ENCODE measurements at places on chromosomes 1 and 21.
A peak's percentile ranks its signal among the peaks of the same experiment; 100 is the strongest.

DNA sequence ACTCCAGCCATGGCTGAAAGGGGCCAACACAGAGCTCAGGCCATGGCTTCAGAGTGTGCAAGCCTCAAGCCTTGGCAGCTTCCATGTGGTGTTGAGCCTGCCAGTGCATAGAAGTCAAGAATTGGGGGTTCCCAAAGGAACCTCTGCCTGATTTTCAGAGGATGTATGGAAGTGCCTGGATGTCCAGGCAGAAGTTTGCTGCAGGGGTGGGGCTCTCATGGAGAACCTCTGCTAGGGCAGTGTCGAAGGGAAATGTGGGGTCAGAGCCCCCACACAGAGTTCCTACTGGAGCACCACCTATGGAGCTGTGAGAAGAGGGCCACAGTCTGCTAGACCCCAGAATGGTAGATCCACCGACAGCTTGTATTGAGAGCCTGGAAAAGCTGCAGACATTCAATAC lies 29.8 kb upstream of the CD55 start:
- H3K27ac ChIP-seq: no peak overlapping the region
- H3K4me1 ChIP-seq: no peaks in the 10 kb centered on the region
- DNase-seq: no peak
- no peak overlapping the region for H3K4me3 ChIP-seq
- H3K36me3 ChIP-seq: no peaks in the 10 kb centered on the region

- H3K4me1 ChIP-seq: peaks cover 72% of the 10 kb centered on the region
- DNase-seq: no peak
- H3K4me3 ChIP-seq: no peak overlapping the region
- no peaks in the 10 kb centered on the region for H3K36me3 ChIP-seq
- no peaks in the 10 kb centered on the region for H3K27me3 ChIP-seq
These were observed 22.8 kb downstream of the NEK7 start for GRCh38 chr1:198179556-198179981.

DNA sequence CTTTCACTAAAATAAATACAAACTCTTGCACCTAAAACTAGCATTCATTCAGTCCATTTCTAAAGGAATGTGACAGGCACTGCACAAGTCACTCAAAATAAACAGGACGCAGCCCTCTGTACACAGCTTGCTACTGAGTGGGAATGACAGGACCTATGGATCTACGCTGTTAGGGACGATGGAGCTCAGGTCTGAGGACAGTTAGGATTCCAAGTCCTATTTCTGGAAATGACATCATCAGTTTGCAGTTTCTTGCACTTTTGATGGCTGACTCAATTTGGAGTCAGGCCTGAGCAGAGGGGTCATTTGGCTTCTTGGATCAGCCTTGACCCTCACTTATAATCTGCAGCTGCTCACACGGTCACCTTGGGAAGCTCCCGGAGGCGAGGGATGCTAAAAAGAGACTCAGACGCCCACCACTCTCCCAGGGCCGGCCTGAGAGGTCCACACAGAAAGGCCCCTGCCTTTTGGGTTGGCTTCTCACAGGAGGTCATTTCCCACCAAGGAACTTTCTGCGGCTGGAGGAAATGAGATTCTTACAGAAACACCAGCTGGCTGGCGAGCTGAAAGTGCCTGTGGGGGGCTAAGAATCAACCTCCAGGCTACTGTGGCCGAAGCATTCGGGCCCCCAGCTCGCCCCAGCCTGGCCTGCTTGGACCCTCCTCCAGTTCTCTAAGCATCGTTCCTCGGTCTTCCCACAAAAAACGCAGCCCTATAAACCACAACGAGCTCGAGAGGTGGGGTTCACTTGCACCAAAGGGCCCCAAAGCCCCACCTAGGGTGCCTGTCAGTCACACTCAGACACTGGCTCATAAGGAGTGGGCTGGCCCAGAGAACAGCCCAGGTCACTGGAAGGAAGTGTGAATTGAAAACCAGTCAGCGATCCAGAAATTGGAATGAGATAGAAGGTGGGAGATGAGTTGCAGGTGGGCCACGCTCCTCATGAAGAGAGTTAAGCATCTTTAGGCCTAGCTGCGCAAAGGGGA lies 8.9 kb upstream of the PDE9A start:
- no peaks in the 10 kb centered on the region for H3K27me3 ChIP-seq
- H3K4me3 ChIP-seq: no peak overlapping the region
- DNase-seq: no peak
- H3K27ac ChIP-seq: no peak overlapping the region
- no peaks in the 10 kb centered on the region for H3K36me3 ChIP-seq

DNA sequence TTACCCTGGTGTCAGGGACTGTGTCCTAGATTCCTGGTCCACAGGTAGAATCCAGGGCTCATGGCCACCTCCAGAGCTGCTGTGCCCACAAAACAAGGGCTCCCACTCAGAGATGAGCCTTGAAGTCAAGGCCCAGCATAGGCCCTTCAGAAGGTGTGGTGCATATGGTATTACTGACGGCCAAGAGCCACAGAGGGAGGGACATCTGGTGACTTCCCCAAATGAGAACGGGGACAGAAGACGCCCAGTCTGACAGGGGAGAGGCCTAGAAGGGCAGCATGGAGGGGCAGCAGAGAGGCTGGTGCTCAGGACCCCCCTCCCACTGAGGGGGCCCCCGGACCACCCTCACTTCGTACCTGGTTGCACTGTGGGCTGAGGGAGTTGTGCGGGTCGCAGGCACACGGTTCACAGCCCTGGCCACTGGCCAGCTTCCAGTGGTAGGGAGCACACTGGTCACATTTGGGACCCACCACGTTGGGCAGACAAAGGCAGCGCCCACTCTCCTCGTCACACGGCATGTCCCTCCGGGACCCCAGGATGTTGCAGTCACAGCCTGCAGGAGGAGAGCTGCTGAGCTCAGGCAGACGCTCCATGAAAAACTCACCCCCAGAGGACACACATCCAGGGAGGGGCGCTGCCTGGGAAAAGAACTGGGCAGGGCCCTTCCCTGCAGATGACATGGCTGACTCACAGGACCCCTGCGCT lies 25.0 kb downstream of the LAMB3 start:
- H3K4me3 ChIP-seq: no peak overlapping the region
- no peaks in the 10 kb centered on the region for H3K36me3 ChIP-seq
- H3K27ac ChIP-seq: no peak overlapping the region
- H3K27me3 ChIP-seq: no peaks in the 10 kb centered on the region
- DNase-seq: no peak

- H3K4me1 ChIP-seq: no peaks in the 10 kb centered on the region
- no peak overlapping the region for H3K4me3 ChIP-seq
- H3K27me3 ChIP-seq: no peaks in the 10 kb centered on the region
- no peak overlapping the region for H3K27ac ChIP-seq
These were observed 27.9 kb downstream of the ARHGEF16 start for GRCh38 chr1:3482378-3482849.

GRCh38 chr1:161342821-161343220 lies 24.9 kb downstream of the CFAP126 start:
- no peak overlapping the region for H3K27ac ChIP-seq
- no peaks in the 10 kb centered on the region for H3K27me3 ChIP-seq
- H3K36me3 ChIP-seq: peaks cover 15% of the 10 kb centered on the region
- no peaks in the 10 kb centered on the region for H3K4me1 ChIP-seq
- DNase-seq: no peak

DNA sequence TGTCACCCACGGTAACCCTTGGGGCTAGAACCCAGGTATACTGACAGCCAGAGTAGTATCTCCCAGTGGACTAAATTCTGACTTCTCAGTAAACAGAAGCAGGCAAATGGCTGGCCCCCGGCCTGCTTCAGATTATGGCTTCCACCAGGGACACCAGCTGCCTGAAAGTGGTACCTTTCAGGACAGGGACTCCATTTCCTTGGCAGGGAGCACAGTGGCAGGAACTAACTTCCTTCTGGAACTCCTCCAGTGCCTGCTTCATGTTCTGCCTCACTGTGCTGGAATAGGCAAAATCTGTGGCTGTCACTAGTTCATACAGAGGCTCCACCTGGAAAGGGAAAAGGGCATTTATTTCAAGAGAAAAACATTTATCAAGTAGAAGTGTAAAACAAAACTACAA lies 32.7 kb downstream of the C8B start:
- no peaks in the 10 kb centered on the region for H3K36me3 ChIP-seq
- DNase-seq: no peak
- no peaks in the 10 kb centered on the region for H3K27me3 ChIP-seq

DNA sequence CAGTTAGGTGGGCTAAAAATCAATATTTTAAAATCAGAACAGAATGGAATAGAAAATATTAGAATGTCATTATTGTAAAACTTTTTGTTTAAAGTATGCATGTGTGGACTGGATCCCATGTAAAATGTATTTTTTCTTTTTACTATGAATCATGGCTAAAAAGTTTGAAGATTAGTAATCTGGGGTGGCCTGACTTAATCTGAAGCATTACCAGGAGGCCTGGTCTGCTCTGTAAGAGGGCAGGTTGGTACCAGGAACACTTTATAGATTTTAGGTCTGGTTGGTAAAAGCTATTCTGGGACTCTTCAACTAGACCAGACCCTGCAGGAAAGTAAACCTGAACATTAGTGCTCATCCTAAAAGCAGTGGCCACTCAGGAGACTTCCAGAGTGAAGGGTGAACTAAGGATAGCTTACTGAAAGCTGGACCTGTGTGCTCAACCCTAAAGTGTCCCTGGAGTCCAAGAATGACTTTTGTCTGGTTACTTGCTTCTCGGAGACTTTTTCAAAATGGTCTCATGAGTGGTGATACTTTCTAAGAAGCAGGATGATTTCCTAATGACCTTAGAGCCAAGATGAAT lies 16.5 kb downstream of the RGL1 start:
- DNase-seq: no peak
- peak overlapping the region; percentile 33 for H3K27ac ChIP-seq
- peaks cover 42% of the 10 kb centered on the region for H3K4me1 ChIP-seq
- no peak overlapping the region for H3K4me3 ChIP-seq

DNA sequence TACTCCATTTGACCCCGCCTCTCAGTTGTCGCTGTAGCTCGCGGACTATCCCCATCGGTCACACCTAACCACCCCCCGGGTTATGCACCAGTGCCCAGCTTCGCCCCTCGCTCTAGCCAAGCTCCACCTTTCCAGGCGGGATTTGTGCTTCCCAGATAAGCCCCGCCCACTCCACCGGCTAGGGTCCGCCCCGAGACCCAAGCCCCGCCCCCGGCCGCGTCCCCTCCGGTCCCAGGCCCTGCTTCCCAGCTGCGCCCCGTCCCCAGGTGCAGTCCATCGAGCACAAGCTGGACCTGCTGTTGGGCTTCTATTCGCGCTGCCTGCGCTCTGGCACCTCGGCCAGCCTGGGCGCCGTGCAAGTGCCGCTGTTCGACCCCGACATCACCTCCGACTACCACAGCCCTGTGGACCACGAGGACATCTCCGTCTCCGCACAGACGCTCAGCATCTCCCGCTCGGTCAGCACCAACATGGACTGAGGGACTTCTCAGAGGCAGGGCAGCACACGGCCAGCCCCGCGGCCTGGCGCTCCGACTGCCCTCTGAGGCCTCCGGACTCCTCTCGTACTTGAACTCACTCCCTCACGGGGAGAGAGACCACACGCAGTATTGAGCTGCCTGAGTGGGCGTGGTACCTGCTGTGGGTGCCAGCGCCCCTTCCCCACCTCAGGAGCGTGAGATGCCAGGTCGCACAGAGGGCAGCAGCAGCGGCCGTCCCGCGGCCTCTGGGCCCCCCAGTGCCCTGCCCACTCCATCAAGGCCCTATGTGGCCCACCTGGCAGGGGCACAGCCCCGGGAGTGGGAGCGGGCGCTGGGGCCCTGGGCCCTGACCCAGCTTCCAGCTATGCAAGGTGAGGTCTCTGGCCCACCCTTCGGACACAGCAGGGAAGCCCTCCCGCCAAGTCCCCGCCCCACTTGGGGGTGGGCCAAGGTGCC lies 23.9 kb downstream of the CITED4 start:
- H3K4me1 ChIP-seq: no peaks in the 10 kb centered on the region
- H3K27me3 ChIP-seq: no peaks in the 10 kb centered on the region
- no peak for DNase-seq
- H3K36me3 ChIP-seq: no peaks in the 10 kb centered on the region
- no peak overlapping the region for H3K27ac ChIP-seq

DNA sequence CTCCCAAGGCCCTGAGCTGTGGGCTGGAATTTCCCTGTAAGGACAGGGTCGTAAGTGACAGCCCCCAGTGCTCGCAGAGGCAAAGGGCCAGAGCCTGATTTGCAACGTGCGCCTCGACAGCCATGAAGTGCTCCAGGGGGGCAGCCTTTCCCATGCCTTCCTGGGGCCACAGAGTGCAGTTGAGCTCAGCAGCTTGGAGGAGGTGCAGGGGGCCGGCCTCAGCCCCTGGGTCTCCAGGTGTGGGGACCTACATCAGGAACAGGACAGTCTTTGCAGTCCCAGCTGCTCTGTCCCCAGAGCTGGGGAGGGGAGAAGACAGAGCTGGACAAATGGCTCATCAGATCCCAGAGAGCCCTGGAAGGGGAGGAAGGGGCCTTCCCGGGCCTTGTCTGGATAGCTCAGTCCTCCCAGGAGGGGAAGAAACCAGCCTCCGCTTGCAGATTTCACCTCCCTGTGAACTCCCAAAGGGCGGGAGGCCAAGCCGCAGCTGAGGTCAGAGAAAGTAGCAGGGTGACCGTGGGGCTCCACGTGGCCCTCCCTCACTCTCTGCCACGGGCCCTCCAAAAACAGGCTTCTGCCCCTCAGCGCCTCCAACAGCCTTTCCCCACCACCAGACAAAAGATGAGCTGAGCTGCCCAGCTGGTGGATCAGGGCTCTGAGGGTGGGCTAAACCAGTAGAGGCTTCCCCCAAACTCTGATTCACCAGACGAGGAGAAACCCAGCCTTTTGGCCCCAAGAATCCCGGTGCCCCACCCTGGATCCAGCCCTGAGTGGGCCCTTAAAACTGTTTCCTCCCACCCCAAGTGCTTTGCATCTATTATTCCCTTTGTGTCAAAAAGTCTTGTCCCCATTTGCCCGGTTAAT lies 76.5 kb downstream of the DHRS3 start:
- H3K4me1 ChIP-seq: peaks cover 3% of the 10 kb centered on the region
- no peak overlapping the region for H3K27ac ChIP-seq
- H3K36me3 ChIP-seq: no peaks in the 10 kb centered on the region
- no peaks in the 10 kb centered on the region for H3K27me3 ChIP-seq

DNA sequence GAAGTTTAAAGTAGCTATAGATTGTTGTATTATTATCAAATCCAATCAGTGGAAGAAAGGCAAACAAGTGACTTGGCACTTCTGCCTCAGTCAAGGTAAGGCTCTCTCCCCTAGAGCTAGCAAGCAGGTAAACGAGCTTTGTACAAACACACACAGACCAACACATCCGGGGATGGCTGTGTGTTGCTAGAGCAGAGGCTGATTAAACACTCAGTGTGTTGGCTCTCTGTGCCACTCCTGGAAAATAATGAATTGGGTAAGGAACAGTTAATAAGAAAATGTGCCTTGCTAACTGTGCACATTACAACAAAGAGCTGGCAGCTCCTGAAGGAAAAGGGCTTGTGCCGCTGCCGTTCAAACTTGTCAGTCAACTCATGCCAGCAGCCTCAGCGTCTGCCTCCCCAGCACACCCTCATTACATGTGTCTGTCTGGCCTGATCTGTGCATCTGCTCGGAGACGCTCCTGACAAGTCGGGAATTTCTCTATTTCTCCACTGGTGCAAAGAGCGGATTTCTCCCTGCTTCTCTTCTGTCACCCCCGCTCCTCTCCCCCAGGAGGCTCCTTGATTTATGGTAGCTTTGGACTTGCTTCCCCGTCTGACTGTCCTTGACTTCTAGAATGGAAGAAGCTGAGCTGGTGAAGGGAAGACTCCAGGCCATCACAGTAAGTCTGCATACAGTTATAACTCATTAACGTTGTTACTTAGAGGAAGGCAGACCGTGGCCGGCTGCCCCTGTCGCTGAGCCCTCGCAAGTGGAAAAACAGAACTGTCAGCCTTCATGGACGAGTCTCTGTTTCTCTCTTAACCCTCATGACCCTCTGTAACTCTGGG lies at the start of gene PALMD:
Gene PALMD, plus strand, starts transcription at position 415 of the 833 bp plus-strand sequence. Its CDS starts 205 bp downstream, at position 620.
- H3K4me1 ChIP-seq: peaks cover 13% of the 10 kb centered on the region
- H3K27me3 ChIP-seq: no peaks in the 10 kb centered on the region
- H3K36me3 ChIP-seq: no peaks in the 10 kb centered on the region
- H3K27ac ChIP-seq: peak within 1 kb of the TSS; percentile 92

- H3K36me3 ChIP-seq: no peaks in the 10 kb centered on the region
- no peaks in the 10 kb centered on the region for H3K27me3 ChIP-seq
- no peak overlapping the region for H3K4me3 ChIP-seq
- H3K27ac ChIP-seq: no peak overlapping the region
- no peak for DNase-seq
These were observed 1357.4 kb upstream of the ADGRL4 start for GRCh38 chr1:80363689-80364475.
